HepG2 (cell line): ENCODE measurements at places on chromosomes 4 and X.

DNA sequence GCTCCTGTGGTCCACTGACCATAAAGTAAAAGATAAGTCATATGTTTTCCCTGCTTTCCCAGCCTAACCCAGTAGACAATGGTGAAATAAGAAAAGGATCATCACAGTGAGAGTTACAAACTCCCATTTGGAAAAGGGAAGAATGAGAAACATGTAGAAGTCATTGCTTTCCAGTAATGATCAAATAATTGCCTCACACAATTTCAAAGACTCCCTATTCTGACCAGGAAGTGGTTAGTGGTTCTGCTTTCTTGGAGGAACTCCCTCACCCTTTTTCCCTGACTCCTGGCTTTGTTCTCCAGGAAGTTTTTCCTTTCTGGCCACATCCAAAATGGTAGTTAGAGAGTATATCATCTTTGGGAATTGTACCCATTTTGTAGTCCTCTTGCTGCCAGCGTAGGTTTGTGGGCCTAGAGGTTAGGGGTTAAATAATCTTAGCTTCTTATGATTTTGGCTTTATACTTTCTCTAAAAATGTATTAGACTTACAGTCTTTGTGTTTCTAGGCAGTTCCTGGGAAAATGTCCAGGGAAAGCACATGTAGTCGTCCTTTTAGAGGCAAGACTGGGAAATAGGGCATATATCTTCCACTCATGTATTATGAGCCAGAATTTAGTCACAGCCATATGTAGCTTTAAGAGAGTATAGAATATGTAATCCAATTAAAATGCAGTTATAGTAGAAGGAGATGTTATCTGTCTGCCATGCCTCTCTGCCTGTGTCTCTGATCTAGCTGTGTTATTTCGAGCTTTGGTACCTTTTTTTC, 10.5 kb downstream of the VAMP7 start:
- no peak for DNase-seq

DNA sequence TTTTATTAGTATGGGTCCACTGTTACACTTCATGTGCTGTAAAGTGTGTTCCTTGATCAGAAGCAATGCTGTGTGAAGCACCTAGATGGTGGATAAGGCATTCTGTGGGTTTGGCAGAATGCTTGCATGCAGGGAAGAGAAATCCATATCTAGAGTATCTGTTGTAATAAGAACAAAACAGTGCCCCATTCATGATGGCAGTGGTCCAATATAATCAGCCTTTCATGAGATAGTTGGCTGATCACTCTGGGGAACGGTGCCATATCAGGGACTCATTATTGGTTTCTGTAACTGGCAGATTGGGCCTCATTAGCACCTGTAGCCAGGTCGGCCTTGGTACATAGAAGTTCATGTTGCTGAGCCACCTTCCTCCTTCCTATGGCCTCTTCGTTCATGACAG, 28.7 kb downstream of the STIM2 start:
- DNase-seq, result no peak

DNA sequence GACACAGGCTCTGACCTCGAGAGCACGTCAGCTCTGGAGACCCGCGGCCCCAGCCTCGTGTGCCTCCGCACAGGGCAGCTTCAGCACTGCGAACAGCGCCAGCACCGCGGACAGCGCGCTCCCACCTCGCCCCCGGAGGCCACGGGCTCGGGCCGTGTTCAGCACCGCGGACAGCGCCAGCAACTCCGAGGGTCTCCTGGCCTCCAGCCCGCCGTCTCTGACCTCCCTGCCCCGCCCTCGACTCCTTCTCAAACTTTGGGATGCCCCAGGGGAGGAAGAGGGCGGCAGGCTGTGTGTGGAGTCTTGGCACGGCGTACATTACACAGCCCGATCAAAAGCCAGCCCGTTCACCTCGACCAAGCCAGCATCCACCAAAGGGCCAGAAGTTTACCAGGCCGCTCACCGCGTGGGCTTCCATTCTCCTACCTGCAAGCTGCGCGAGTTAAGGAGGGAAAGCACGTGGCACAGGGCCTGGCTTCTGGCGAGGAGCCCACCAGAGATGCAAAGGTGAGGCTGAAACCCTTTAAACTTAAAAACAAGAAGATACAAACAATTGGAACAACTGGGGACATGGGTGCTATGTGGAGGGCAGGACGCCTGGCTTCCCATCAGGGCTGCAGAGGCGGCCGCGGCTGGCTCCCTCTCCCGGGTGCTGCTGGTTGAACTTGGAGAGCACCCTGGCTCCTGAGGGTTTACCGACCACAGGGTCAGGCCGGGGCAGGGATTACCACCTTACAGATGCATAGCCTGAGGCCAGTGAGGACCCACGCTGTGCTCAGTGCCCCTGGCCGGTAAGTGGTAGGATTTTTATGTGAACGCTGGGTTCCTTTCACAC, 4.5 kb upstream of the NKX1-1 start:
- peak; percentile 15 for DNase-seq

GRCh38 chrX:150762258-150763165, 69.3 kb downstream of the MTMR1 start:
- no peak for DNase-seq

DNA sequence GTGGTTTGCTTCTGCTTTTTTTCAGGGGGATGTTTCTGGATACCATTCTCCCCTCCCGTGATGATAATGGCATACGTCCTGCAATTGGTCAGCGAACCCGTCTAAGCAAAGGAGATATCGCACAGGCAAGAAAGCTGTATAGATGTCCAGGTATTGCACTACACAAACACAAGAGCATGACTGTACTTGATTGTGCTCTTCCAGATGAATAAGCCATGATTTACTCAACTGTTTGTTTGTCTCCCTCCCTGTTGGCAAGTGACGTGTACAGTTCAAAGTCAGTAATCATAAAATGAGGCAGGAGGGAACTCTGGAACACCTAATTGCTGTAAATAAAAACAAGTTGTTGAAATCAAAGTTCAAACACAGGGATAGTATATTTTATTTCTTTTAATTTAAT, 141.4 kb downstream of the TLL1 start:
- peak; percentile 12 for DNase-seq

DNA sequence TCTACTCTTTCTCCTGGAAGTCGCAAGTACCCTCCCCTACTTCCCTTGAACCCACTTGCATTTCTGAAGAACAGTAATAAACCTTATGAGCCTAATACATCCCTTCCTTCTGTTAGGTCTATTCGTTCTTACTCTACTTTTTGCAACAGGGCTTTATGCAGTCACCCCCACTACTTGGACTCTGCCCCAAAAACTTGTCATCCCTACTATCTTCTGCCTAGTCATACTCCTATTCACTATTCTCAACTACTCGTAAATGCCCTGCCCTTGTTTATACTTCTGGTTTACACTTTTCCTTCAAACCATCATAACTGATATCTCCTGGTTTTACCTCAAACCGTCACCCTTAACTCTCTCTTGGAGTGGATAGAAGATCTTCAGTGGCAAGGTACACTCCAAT, 55.2 kb upstream of the SLIT2 start:
- no peak for DNase-seq

- no peak for DNase-seq
Measured at GRCh38 chr4:5882947-5883346, 9.9 kb downstream of the CRMP1 start.

- DNase-seq, result no peak
Measured at GRCh38 chrX:10124506-10125247, 32.1 kb upstream of the CLCN4 start.

DNA sequence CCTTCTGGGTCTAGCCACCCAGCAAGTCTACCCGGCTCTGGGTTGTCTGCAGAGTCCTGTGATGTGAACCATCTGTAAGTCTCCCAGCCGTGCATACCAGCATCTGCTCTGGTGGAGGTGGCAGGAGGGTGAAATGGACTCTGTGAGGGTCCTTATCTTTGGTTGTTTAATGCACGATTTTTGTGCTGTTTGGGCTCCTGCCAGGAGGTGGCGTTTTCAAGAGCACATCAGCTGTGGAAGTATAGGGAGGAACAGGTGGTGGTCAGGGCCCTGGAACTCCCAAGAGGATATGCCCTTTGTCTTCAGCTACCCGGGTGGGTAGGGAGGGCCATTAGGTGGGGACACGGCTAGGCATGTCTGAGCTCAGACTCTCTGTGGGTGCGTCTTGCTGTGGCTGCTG, 66.5 kb upstream of the ZFP42 start:
- no peak for DNase-seq

- no peak for DNase-seq
Measured at GRCh38 chr4:13633671-13634070, 6.1 kb upstream of the BOD1L1 start.
